IPS DF 6.9 (cell line): ENCODE measurements at places on chromosomes 1 and 21.

- no peak overlapping the region for H3K27ac ChIP-seq
- H3K27me3 ChIP-seq: no peaks in the 10 kb centered on the region
- no peak overlapping the region for H3K4me3 ChIP-seq
These were observed 384.3 kb downstream of the NTNG1 start for GRCh38 chr1:107525145-107525544.

DNA sequence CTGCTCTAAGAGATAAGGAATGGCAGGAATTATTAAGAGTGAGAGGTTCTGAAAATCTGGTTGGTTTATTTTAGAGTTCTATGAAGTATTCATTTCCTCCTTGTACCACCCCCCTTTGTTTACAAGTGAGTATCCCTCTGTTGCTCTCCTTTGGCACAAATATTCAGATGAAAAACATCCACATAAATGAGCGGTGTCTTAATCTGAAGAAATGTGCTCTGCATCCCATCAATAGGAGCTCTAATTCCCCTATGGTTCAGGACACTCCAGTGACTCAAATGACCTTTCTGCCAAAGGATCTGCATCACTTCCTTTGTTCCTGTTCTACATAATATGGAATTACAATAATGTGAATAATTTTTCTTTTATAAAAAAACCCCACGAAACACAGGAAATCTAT is 16.6 kb downstream of the DDAH1 start:
- H3K4me1 ChIP-seq: peaks cover 3% of the 10 kb centered on the region; the same call in 1 of the 2 replicates
- no peaks in the 10 kb centered on the region for H3K36me3 ChIP-seq
- no peak overlapping the region for H3K27ac ChIP-seq
- no peak overlapping the region for H3K4me3 ChIP-seq
- H3K27me3 ChIP-seq: no peaks in the 10 kb centered on the region

GRCh38 chr1:58584082-58584895 is 7.2 kb upstream of the TACSTD2 start:
- no peak for DNase-seq
- H3K27me3 ChIP-seq: no peaks in the 10 kb centered on the region
- no peak overlapping the region for H3K4me3 ChIP-seq

- H3K4me3 ChIP-seq: no peak overlapping the region
- H3K4me1 ChIP-seq: no peaks in the 10 kb centered on the region
- DNase-seq: no peak
- H3K36me3 ChIP-seq: no peaks in the 10 kb centered on the region
These were observed 135.4 kb downstream of the BACH1 start for GRCh38 chr21:29434081-29434480.

DNA sequence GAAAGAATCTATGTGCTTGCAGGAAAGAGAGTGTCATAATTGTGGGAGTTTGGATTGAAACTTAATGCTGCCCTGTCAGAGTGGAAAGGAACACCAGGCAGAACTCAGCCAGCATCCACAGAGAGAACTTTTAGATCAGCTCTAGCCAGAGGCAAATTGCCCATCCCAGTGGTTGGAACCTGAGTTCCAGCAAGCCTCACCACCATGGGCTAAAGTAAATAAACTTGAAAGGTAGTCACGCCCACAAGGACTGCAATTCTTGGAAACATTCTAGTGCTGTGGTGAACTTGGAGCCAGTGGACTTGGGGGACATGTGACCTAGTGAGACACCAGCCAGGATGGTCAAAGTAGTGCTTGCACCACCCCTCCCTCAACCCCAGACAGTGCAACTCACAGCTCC is 571.6 kb downstream of the LRRIQ3 start:
- H3K27ac ChIP-seq: no peak overlapping the region
- no peaks in the 10 kb centered on the region for H3K36me3 ChIP-seq
- no peak for DNase-seq
- H3K4me1 ChIP-seq: no peaks in the 10 kb centered on the region
- no peak overlapping the region for H3K4me3 ChIP-seq
- no peaks in the 10 kb centered on the region for H3K27me3 ChIP-seq

DNA sequence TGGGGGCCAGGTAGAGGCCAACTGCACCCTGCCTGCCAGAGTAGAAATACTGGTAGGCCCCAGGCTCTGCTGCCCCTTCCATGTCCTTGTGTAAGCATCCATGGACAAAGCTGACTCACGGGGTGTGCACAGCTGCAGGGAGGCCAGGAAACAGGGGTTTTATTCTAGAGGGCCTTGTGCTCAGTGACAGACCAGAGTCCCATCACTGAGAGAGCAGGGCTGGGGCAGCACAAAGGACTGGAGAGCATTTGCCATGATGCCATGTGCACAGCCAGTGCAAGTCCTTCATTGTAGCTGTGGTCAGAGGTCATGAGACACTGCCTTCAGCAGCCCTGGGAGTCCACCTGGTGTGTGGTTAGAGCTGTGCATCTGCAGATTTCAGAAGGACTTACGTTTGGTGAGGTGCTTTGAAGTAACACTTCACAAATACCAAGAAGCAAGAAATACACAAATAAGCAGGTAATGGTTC is 8.1 kb downstream of the ARF1 start:
- no peak for DNase-seq
- no peaks in the 10 kb centered on the region; the same call in 1 of the 2 replicates for H3K4me1 ChIP-seq
- no peak overlapping the region for H3K4me3 ChIP-seq
- H3K27me3 ChIP-seq: no peaks in the 10 kb centered on the region

DNA sequence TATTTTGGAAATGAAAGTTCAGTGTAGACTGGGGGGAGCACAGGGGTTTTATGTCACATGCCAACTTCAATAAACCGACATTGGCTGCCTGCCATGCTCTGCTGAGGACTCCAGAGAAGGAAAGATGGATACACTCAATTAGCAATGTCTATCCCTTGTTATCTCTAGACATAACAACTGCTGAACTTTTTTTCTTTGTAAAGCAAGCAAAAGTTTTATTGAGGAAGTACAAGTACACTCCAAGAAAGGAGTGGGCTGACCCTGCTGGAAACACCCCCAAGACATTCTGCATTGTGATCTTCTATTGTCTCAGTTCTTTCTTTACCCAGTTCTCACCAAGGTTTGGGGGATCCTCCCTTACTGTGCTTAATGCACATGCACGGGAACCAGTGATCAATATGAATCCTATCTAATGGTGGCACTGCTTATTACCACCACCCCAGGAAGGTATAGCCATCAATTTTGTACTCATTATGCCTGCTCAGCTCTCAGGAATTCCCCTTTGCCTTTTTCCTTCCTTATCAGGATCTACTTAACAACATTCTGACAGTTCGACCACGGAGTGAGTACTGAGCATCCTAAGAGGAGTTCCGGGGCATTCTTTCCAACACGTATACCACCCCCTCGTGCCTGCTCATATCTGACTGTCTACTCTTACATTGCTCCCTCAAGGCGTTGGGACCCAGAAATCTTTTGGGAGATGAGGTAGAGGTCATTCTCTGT is 28.7 kb downstream of the SYNJ1 start:
- no peaks in the 10 kb centered on the region for H3K27me3 ChIP-seq
- H3K36me3 ChIP-seq: no peaks in the 10 kb centered on the region
- no peak overlapping the region for H3K4me3 ChIP-seq
- DNase-seq: no peak
- no peak overlapping the region for H3K27ac ChIP-seq
- H3K4me1 ChIP-seq: no peaks in the 10 kb centered on the region

GRCh38 chr1:178102218-178102617 is 8.3 kb downstream of the RASAL2 start:
- DNase-seq: no peak
- H3K36me3 ChIP-seq: no peaks in the 10 kb centered on the region
- H3K27me3 ChIP-seq: no peaks in the 10 kb centered on the region
- no peak overlapping the region for H3K27ac ChIP-seq
- H3K4me3 ChIP-seq: no peak overlapping the region

DNA sequence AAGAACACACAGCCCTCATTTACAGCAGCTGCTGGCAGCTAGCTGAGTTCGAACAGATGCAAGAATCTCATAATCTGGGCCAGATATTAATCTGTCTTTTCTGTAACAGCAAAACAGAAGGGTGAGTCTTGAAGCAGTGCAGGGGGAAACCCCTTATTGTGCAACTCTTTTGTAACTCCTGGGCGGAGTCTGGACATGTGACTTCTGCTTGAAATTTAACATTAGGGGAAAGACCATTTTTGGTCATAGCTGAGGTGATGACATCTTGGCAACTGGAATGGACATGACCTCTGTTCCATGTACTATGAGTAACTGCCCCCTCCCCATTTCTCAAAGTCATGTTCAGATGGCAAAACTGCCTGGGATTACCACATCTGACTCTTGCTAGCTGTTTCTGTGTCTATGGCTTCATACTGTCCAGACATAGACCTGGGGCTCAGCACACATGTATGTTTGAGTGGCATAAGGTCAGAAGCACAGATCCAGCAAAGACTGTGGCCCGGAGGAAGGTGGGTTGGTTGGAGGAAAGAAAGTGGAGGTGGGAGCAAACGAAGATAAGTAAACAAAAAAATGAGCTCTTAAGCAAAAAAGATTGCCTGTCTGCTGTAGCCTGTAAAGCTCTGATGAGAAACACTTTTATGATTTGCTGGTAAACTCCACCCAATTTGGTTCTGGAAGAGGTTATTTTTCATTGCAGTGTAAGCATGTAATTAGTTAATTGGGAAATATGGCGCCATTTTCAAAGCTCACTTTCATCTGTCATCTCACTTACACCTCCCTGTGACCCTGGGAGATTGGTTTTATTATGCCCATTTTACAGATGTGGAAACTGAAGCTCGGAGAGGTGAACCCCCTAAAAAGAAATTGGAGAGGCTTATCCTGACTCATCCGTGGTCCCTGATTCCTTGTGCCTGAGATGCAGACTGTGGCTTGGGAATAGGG is 26.1 kb downstream of the ETS2 start:
- H3K27me3 ChIP-seq: no peaks in the 10 kb centered on the region
- H3K4me3 ChIP-seq: no peak overlapping the region
- H3K36me3 ChIP-seq: no peaks in the 10 kb centered on the region
- no peaks in the 10 kb centered on the region; the same call in 1 of the 2 replicates for H3K4me1 ChIP-seq

- no peak overlapping the region for H3K4me3 ChIP-seq
- H3K4me1 ChIP-seq: no peaks in the 10 kb centered on the region
- DNase-seq: no peak
- no peaks in the 10 kb centered on the region for H3K36me3 ChIP-seq
These were observed 196.9 kb downstream of the TTLL7 start for GRCh38 chr1:83802023-83802422.

DNA sequence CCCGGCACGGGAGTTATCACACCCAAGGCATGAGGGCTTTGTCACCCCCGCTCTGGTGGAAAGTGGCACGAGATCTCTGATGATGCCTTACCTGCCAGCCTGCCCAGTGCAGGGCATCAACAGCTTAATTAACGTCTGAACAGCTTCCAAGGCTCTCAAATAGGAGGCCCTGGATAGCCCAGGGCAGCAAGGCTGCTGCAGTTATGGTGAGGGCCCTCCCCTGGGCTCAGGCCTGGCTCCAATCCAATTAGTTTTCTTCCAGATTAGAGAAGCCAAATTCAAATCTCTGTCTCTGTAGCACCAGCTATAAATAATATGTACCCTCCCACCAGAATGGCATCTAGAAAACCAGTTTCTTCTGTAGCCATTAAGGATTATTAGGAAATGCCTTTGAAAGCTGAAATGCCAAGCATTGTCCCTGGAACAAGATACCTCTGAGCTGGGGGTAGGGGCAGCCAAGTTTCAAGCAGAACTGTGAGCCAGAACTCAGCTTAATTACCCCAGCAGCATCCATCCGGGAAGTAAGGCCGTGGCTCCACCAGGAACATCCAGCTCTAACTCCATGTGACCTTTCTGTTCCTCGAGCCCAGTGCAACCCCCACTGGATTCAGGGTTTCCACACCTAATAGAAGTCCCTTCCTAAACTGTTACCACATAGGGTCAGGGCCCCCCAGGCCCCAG is 12.5 kb downstream of the QSOX1 start:
- H3K36me3 ChIP-seq: peaks cover 3% of the 10 kb centered on the region; the same call in 1 of the 2 replicates
- H3K4me3 ChIP-seq: no peak overlapping the region
- DNase-seq: no peak
- no peaks in the 10 kb centered on the region for H3K27me3 ChIP-seq

DNA sequence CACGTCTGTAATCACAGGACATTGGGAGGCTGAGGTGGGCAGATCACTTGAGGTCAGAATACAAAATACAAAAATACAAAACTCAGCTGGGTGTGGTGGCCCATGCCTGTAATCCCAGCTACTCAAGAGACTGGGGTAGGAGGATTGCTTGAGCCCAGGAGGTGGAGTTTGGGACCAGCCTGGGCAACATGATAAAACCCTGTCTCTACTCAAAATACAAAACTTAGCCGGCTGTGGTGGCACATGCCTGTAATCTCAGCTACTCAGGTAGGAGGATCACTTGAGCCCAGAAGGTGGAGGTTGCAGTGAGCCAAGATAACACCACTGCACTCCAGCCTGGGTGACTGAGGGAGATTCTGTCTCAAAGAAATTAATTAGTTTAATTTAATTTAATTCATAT is 6.5 kb upstream of the ITLN1 start:
- H3K4me3 ChIP-seq: no peak overlapping the region
- H3K27me3 ChIP-seq: no peaks in the 10 kb centered on the region
- H3K4me1 ChIP-seq: no peaks in the 10 kb centered on the region
- no peaks in the 10 kb centered on the region for H3K36me3 ChIP-seq
- no peak overlapping the region for H3K27ac ChIP-seq

DNA sequence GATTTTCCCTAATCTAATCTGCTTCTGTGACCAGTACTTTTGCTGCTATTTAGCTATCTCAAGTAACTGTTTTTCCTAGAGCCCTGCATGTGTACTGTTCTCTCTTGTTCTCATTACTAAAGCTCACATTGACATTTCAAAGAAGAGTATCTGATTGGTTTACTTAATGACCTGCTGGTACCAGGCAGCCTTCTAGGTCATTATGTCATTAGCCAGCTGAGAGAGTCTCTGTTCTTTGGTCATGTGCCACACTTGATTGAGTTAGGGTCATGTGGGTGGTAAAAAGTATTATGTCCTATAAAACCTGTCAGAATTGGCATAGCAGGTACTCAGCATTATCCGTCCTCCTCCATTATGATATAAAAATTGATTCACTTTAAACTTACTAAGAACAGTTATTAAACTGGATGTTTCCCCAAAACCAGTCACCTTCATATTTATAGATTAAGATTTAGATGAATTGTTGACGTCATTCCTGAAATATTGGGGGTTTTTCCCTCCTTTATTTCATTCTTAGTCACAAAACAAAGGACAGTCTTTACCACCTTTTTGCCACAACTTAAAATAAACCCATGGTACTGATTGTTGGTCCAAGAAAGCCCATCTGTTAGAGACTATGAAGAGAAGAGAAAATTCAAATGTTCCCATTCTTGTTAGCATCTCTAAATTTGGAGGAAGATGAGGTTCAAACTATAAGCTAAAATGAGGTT is 22.2 kb downstream of the FNDC5 start:
- H3K27ac ChIP-seq: no peak overlapping the region
- H3K36me3 ChIP-seq: 0 out of 2 replicates have a peak, but pooled peaks cover 2% of the 10 kb centered on the region
- no peaks in the 10 kb centered on the region for H3K4me1 ChIP-seq

- DNase-seq: no peak
- H3K36me3 ChIP-seq: no peaks in the 10 kb centered on the region
- H3K4me3 ChIP-seq: no peak overlapping the region
- peaks cover 1% of the 10 kb centered on the region; the same call in 1 of the 2 replicates for H3K4me1 ChIP-seq
- no peak overlapping the region for H3K27ac ChIP-seq
- H3K27me3 ChIP-seq: no peaks in the 10 kb centered on the region
These were observed 897.5 kb downstream of the TTLL7 start for GRCh38 chr1:83101406-83101805.
